CD4-positive, alpha-beta T cell treated with Interleukin-10 for 1 hour (primary cell): ENCODE measurements at places on chromosomes 2 and 18.
A peak's percentile ranks its signal among the peaks of the same experiment; 100 is the strongest.

DNA sequence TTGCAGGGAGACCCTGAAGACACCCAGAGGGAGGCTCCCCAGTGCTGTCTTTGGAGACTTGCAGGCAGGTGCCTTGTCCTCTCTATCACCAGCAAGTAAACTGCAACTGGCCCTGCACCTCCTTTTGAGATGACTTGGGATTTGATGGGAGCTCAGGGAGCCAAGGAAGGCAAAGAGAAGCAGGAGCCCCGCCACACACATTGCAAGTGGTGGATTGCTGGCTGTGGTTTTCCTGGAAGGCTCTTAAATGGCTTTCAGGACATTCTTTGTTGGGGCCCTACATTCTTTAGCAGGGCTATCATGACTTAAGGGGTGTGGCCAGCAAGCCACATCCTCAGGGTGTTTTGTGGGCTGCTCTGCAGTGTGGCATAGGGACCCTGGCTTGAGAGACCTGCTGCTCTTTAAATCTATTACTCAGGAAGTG is 39.9 kb upstream of the CDC42EP3 start:
- DNase-seq, result peak; percentile 51

- DNase-seq, result no peak
Observed at GRCh38 chr2:66252109-66252508, 182.8 kb upstream of the MEIS1 start.

DNA sequence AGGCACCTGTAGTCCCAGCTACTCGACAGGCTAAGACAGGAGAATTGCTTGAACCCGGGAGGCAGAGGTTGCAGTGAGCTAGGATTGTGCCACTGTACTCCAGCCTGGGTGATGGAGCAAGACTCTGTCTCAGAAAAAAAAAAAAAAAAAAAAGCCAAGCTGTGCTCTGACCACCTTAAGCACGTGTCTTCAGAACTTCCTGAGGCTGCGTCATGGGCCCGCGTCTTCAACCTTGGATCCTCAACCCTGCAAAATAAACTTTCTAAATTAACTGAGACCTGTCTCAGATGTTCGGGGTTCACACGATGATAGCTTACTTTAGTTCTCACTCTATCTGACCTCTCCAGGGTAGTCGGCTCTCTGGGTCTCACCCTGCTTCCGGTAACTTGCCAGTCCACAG is 65.8 kb upstream of the CABLES1 start:
- peak; percentile 51 for DNase-seq

GRCh38 chr2:56315376-56315775 is 131.6 kb downstream of the CCDC85A start:
- no peak for DNase-seq

- no peak for DNase-seq
Observed at GRCh38 chr2:38907743-38908562, 18.3 kb downstream of the ARHGEF33 start.

DNA sequence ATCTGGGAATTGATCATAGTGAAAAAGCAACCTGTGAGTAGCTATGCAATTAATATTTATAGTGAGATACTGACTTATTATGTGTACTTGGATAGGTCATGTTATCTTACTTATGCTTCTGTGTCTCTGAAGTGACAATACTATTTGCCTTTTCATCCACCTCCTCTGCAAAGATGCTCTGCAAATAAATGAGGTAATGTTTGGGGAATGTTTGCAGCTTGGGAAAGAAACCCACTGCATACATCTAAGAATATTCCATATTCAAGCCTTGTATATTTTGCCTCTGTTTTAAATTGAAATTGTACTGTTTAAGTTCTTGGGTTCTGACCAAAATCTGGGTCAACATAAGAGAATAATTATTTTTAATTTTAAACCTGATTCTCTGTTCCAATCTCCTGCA is 217.4 kb upstream of the DTNA start:
- DNase-seq, result no peak

GRCh38 chr2:5479265-5479928 is 212.8 kb upstream of the SOX11 start:
- DNase-seq, result no peak

DNA sequence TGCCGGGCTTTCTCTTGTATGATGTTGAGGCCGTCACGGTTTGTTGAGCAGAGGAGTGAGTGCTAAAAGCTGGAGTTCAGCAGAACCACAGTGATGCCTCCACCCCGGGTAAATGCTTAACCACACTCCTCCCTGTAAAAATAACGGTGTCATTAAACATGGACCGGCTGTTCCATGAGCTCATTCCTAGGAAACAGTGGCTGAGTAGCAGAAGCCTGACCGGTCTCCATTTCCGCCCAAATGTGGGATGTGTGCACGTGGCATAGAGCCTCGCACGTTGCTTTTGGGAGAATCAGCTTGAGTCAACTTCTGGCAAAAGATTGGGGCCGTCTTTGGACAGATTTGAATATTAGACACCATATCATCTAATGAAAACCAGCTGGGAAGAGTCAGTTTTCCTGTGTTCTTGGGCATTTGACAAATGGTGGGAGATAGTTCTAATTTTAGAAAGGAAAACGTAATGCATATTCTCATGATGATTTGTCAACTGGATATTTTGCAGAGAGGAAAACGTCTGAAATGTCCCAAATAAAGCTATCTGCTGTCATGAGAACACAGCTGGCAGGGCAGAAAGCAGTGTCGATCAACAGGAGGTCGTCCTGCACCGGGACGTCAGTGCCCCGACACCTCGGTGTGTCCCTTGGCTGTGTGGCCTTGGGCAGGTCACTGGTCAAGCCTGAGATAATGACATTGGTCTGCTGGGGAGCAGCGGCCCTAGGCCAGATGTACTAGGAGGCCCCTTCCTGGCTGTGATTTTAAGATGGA is 42.4 kb downstream of the LRRFIP1 start:
- no peak for DNase-seq

GRCh38 chr18:80176334-80177073 is 67.4 kb downstream of the ADNP2 start:
- no peak for DNase-seq

GRCh38 chr2:190528521-190529001 is 6.0 kb downstream of the NEMP2 start:
- no peak for DNase-seq

GRCh38 chr2:219362072-219362471 is 25.6 kb downstream of the DNPEP start:
- DNase-seq, result no peak

DNA sequence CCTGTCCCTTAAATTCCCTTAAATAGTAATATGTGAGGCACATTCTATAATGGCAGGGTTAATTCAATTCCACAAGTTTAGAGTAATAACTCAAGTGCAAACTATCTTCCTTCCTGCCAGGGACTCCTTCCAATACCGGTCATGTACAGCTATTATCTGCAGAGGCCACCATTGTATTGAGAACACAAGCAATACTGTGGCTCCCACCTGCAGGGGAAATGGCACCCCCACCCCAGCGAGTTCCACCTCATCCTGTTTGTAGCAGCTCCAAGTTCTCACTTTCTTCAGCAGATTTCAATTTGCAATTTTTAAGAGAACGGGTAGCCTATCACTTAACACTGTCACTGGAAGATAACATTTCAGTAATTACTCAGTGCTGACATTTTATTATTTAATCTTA is 172.1 kb upstream of the PID1 start:
- DNase-seq, result no peak

- no peak for DNase-seq
Observed at GRCh38 chr2:47230418-47230817, 75.3 kb upstream of the STPG4 start.

DNA sequence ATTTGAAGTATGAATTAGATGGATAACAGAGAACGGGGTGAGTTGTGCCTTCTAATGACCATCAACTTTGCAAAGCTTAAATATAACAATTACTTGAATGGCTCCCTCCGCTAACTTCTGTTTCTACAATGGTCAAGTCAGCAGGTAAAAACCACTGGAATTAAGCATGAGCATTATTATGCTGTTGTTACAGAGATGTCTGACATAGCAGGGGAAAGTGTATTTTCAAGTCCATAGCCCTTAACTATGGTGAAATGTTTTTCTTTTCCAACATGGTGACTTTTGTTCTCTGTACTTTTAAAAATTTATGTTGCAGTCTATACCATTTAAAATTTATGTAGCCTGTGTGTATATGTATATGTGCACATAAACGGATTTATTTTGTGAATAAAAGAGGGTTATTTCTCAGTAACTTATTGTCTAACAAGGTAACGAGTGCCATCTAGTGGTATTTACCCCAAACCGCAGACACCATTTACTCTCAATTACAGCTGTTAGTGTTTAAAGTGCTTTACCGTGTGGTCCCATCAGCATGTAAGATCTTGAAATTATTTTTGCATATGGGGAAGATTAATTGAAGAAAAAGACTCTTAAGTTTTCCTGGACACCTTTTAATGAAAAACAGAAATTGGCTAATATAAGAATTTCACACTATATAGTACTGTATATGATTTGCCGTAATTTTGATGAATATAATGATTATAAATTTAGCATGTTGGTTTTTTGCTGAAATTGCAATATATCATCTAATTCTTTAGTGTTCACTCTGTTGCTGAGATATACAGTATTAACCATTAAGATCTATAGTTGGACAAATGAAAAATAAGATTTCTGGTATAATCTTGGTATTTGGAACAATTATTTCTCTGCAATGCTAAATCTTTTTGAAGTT is 78.2 kb downstream of the UBE2E3 start:
- peak; percentile 62 for DNase-seq

- no peak for DNase-seq
Observed at GRCh38 chr18:61955644-61956043, 62.8 kb upstream of the RNF152 start.

DNA sequence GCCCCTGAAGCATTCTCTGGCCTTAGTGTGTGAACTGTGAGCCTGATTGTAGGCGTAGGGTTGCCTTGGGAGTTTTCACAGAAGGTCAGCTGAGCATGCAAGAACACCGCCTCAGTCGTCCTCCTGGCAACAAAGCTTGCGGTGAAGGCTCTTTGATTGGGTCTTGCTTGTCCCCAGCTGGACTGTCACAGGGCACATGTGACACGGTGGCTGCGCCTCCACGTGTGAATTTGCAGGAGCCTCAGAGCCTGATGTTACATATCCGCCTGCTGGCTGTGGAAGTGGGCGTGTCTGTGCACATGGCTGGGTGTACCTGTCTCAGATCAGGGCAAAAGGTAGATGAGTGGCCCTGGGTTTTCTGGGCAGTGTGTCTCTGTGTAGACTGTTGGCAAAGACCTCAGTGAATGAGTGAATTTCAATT is 228.7 kb downstream of the HAUS1 start:
- no peak for DNase-seq

- no peak for DNase-seq
Observed at GRCh38 chr18:62196980-62197379, 9.9 kb downstream of the RELCH start.

- DNase-seq, result no peak
Observed at GRCh38 chr2:218375212-218375611, 6.9 kb upstream of the SLC11A1 start.

DNA sequence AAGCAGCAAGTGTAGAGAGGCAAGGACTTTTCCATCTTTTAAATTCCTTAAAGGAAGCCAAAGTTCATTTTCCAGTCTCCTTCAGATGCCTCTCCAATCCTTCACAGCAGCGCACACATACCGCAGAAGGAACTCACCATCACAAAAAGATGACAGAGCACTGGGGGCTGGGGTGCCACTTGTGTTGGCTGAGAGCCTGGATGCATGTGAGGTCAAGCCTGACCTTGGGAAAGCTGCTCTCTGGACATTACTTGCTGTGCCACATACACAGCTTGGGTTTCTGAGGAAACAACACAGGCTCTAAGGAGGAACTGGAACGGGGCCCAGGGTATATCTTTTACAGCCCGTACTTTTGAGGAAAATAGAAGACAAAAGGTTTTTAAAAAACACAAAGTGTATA is 364.3 kb upstream of the MEX3C start:
- no peak for DNase-seq

GRCh38 chr2:159616286-159616701 is at the start of gene BAZ2B:
TSS of gene BAZ2B (minus strand) at chr2:159616548. CDS start at chr2:159478719, 137,829 bp downstream.
- DNase-seq, result peak; percentile 8

DNA sequence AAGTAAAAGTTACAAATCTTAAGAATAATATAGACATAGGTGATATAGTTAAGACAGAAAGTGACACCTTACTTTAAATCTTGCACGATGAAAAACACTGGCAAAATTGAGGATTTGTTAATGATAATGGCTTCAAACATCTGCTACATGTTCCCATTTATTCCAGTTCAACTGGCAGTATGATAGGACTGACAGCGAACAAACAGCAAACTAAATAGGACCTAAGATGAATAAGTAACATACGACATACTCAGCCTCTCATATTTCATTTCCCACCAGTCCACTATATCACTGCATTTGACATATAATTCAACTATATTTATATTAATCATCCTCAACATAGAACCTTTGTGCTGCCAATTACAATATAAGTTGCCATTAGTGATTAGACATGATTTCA is 36.3 kb downstream of the ACVR1C start:
- DNase-seq, result no peak

- no peak for DNase-seq
Observed at GRCh38 chr2:164842624-164842966, 972 bp upstream of the COBLL1 start.

DNA sequence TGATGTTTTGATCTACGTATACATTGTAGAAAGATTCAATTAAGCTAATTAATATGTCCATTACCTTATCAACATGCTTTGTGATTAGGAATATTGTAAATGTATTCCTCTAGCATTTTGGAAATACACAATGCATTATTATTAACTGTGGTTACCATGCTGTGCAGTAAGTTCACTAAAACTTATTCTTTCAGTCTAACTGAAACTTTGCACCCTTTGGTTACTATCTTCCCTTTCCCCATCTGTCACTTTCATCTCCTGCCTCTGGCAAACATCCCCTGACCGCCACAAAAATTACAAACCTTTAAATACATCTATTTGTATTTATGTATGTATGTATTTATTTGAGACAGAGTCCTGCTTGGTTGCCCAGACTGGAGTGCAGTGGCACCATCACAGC is 388.0 kb downstream of the NYAP2 start:
- no peak for DNase-seq

DNA sequence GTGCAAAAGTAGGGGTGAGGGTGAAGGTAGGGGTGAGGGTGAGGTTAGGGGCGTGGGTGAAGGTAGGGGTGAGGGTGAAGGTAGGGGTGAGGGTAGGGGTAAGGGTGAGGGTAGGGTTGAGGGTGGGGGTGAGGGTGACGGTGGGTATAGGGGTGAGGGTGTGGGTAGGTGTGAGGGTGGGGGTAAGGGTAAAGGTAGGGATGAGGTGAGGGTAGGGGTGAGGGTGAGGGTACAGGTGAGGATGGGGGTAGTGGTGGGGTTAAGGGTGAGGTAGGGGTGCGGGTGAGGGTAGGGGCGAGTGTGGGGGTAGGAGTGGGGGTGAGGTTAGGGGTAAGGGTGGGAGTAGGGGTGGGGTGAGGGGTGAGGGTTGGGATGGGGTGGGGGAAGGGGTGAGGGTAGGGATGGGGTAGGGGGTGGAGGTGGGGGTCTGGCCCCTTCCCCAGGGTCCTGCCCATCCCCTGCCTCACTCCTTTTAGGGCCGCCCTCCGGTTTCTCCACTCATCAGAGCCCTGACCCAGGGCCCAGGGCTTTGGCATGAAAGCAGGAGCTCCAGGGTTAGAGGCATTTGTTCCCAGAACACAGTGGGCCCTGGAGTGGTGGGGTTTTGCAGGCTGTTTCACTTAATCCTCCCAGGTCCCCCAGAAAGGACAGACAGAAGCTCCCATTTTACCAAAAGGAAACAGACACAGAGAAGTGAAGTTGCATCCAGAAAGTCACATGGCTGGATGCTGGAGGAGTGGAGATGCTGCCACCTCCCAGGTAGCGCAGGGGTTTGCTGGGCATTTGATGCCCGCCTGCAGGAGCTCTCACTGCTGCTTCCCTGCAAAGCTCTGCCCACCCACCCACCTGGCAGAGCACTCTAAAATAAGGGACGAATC is 26.9 kb downstream of the SNORC start:
- no peak for DNase-seq
